CD4-positive, alpha-beta T cell (primary cell): ENCODE measurements at places on chromosomes 16 and 17.
A peak's percentile ranks its signal among the peaks of the same experiment; 100 is the strongest.

DNA sequence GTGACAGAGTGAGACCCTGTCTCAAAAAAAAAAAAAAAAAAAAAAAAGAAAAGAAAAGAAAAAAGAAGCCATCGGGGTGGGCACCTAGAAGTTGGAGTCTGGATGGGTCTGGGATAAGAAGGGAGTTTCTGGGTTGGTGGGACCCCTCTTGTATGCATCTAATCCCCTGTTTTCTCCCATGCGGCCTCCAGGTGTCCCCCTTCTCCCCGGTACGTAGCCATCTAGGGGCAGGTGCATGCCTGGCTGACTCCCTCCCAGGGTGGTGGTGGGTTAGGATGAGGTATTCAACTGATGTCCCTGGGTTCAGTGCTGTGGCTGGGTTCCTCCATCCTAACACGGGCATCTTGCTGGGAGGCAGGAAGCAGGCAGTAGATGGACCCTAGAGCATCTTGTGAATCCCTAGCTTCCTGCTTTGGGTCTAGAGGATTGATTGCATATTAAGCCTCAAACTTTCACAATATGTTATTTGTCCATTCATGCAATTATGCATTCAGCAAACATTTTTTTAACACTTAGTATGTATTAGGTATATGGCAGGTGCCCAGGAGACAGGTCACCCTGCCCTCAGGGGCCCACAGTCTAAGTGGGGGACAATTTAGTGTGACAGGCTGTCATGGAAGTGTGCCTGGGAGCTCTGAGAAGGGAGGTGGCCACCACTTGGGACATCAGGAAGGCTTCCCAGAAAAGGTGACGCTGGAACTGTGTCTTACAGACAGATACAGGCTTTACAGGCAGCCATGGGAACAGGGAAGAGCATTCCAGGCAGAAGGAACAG is 13.1 kb downstream of the FMNL1 start:
- peak; percentile 44 for DNase-seq

DNA sequence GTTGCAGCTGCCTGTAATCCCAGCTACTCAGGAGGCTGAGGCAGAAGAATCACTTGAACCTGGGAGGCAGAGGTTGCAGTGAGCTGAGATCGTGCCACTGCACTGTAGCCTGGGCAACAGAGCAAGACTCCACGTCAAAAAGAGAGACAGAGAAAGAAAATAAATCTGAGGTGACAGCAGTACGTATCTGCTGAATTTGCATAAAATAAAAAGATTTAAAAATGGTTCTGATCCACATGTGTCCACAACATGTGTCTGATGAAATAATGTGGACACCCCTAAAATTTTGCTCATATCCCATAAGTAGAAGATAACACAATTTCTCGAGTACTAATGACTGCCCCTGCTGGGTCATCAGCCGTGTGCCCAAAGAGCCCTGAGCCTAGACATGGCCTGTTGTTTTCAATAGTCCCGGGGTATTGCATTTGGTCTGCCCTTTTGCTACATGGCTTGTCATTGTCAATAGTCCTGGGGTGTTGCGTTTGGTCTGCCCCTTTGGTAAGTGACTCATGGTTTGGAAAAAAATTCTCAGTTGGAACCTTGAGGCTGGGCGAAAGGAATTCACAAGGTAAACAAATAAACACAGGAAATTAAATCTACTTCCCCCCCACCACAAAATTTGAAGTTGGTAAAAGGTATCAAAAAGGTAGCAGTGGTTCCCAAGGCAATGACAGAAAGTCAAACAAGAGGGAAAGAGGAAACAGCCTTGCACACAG is 434.6 kb upstream of the MAF start:
- DNase-seq, result no peak

- DNase-seq, result no peak
These were observed 40.8 kb downstream of the SCNN1G start for GRCh38 chr16:23223368-23223767.

- no peak for DNase-seq
These were observed 48.7 kb upstream of the GSE1 start for GRCh38 chr16:85564277-85565051.

DNA sequence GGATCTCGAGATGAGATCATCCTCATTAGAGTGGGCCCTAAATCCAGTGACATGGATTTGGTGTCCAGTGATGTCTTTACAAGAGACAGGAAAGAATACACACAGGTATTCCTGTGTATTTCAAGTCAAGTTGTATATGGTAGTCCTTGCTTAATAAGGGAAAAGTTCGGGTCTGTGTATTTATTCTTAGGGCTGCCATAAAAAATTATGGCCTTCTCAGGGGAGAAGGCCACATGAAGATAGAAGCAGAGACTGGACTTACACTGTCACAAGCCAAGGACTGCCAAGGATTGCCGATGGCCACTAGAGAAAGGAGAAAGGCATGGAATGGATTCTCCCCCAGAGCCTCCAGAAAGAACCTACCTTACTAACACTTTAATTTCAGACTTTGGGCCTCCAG is 8.3 kb downstream of the KRABD2 start:
- no peak for DNase-seq

- DNase-seq, result no peak
These were observed 8.6 kb upstream of the ANKRD40CL start for GRCh38 chr17:50775926-50776325.

- no peak for DNase-seq
These were observed 43.6 kb upstream of the PIK3R6 start for GRCh38 chr17:8910969-8911604.

DNA sequence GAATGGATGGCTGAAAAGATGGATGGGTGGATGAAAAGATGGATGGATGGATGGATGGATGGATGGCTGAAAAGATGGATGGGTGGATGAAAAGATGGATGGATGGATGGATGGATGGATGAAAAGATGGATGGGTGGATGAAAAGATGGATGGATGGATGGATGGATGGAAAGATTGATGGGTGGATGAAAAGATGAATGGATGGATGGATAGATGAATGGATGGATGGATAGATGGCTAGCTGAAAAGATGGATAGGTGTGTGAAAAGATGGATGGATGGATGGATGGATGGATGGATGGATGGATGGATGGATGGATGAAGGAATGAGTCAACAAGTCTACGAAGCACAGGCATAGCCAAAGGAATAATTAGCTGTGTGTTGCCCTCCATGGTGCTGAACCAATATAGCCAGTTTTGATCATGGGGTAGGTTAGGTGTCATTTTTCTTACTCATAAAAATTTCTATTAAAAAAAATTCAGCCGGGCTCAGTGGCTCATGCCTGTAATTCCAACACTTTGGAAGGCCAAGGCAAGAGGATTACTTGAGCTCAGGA is 41.1 kb downstream of the NLRC5 start:
- no peak for DNase-seq

- DNase-seq, result no peak
These were observed 15.3 kb downstream of the MEAK7 start for GRCh38 chr16:84489131-84489530.

- DNase-seq, result no peak
These were observed 274.5 kb upstream of the KIF2B start for GRCh38 chr17:53548252-53548651.

DNA sequence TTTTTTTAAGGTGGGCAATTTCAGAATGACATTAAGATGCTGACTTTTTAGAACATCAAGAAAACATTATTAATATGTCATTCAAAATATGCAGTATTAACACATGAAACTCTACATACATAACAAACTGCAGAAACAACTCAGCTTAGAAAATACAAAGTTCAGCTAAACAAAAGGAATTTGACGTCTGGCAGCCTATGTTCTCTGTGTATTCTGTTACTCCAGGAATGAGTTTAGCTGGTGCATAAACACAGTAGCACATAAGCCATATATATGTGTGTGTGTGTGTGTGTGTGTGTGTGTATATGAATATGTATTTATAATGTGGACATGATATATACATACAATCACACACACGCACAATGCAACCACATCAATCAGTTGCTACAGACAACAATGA is 413.5 kb upstream of the PSMD7 start:
- DNase-seq, result no peak

DNA sequence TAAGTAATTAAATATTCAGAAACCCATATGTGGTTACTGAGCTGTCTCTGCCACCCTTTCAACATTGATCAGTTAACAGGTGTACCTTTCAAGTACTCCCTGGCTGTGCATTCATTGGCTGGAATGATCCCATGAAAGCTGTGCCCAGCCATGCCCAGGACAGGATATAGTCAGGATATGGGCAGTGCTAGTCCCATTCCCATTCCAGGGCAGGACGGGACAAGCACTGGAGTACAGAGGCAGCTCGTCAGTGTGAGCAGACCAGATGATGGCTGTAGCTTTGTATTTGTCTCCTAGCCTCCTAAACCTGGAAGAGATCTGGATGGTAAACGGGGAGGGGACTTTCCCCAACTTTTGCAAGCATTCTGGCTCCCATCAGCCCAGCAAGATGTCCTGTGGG is 22.5 kb downstream of the HEATR3 start:
- no peak for DNase-seq
